CD4-positive, alpha-beta T cell treated with Interleukin-17A for 4 hours (primary cell): ENCODE measurements at places on chromosomes 13 and 19.
A peak's percentile ranks its signal among the peaks of the same experiment; 100 is the strongest.

DNA sequence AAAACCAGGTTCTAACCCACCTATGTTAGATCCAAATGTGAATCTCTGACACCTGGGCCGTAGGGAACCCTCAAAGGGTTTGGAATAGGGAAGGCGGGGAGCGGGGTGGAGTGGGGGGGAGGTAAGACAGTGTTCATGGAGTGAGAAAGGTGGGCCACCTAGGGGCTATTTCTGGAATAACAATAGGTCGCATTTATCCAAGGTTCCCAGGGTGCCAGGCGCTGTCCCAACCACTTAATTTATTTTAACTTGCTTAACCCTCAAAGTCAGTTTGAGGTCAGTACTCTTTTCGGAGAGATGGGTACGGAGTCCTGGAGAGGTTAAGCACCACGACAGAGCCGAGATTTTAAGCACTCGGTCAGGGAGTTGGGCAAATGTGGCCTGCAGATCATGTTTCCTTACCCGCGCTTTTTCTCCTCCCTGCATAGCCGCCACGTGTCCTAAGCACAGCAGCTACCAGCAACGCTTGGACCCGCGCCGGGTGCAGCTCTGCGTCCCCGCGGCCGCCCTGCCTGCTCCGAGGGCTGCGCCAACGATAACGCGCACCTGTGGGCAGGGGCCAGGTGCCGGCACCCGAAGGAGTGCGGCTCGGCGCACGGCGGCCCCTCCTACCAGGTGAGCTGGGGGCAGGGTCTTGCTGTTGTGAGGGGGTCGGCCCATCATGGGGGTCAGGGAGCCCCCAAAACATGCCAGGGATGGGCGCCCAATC is 25.0 kb upstream of the FXYD3 start:
- DNase-seq = peak; percentile 62

DNA sequence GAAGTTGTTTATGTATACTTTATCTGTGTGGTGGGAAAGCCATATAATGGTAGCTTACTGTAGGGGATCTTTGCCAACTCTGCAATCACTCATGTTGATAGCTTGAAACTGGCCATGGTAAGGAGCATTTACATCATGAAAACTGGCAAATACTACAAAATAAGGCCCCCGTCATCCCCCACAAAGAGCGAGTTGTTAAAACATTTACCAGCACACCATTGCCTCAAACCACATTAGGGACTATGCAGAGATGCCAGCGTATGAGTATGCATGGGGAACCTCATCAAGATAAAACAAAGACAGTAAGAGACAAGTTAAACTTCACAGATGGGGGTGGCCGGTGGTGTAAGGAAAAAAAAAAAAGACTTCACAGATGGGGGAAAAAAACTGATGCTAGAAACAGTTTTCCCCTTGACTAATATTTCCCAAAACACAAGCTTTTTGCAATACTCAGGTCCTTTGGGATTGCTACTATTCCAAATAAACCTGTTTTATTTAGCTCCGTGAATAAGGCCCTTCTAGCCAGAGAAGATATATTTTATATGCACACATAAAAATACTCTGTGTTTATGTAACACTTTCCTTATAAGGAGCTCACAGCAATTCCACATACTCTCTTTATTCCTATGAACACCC is 70.6 kb upstream of the SERP2 start:
- no peak for DNase-seq

- no peak for DNase-seq
Observed at GRCh38 chr13:111876506-111876905, 190.4 kb upstream of the SOX1 start.

DNA sequence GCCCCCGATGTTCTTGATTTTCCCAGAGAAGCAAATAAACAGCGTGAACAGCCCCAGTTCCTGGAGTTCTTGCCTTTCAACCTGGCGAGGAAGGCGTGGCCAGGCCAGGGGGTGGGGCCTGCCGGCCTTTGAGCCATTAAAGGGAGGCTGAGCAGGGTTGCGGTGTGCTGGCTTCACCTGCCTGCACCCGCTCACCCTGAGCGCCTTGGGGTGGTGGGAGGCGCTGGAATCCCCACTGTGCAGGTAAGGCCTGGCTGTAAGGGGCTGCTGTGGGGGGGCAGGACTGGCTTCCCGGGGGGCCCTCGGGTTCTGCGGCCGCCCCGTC is 2.7 kb upstream of the MISP start:
- DNase-seq = no peak

- no peak for DNase-seq
Observed at GRCh38 chr19:3690551-3691371, 9.5 kb downstream of the PIP5K1C start.

DNA sequence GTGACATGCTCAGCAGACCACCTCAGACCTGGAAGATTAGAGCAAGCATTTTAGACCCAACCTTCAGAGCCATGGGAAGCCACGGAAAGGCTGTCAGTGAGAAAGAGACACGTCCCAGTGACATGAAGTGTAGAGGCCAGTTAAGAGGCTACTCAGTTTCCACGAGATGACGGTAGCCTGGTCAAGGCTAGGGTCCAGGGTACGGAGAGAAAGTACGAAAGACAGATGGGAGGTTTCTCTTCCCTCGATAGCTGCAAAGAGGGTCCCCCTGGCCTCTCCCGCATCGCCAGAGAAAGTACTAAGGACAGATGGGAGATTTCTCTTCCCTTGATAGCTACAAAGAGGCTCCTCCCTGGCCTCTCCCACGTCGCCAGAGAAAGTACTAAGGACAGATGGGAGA is 8.6 kb downstream of the ZSCAN5A start:
- DNase-seq = no peak

DNA sequence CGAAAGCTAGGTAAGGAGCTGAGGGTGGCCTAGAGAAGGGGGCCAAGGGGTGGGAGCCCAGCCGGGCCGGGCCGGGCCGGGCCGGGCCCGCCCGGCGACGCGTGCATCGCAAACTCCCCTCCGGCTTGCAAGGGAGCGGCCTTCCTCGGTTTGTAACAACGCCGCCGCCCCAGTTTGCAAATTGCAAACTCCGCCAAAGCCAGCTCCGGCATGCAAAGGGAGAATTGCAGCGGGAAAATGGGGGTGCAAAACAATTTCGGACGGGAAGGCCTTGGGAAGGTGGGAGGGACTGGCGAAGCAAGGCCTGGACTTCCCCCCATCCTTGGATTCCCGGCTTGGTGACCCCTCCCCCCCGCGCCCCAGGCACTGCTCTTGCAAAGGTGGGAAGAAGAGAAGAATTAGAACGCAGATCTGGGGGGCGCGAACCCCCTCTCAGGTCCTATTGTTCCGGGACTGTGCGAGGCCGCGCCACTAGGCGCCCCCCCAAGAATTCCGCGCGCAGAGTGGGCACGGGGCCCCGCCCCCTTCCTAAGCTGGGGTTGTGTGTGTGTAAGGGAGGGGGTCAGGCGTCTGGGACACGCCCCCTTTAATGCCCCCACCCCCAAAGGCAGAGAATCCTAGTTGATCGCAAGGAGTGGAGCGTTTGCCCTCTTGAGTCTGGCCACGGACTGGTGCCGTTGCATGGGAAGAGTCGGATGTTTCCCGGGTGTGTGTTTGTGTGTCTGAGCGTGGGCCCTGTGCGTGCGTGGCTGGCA is 926 bp downstream of the PRR12 start:
- peak; percentile 74 for DNase-seq

DNA sequence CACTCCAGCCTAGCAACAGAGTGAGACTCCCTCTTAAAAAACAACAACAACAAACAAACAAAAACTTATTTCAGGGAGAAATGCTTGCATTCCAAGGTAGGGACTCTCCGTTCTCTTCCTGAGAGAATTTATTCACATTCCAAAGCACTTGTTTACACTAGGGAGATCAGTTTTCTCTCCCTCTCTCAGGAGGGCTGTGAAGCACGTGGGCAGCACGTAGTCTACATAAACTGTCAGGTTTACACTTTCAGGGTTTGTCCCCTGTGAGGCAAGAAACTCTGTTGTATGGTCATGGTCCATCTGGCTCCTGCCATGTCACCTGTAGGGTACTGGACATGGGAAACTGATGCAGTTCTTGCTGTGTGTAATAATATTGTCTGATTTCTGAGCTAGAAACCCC is 31.6 kb downstream of the WDR87 start:
- DNase-seq = no peak

- DNase-seq = no peak
Observed at GRCh38 chr19:19425170-19425875, 19.8 kb downstream of the GATAD2A start.

DNA sequence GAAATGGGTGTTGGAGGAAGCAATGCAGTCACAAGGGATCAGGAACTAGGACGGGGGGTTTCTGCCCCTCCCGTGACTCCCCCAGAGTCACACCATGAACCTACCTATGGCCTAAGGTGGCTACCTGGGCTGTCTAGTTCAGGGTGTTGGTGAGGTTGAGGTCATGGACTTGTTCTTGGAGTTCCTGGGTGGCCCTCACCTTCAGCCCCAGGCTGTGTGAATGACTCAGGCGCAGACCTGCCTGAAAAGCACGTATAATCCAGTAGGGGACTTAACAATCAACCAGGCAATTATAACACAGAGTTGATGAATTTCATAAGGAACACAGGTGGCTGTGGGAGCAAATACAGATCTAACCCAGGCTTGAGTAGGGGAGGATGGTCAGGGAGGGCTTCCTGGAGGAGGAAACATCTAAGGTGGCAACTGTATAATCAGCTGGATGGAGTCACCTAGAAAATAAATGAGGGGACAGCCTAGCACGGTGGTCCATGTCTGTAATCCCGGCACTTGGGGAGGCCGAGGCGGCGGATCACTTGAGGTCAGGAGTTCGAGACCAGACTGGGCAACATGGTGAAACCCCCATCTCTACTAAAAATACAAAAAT is 25.6 kb upstream of the ADGRE1 start:
- peak; percentile 22 for DNase-seq

- peak; percentile 32 for DNase-seq
Observed at GRCh38 chr13:73230716-73231115, 171.9 kb downstream of the KLF5 start.

GRCh38 chr19:54172471-54173358 is at the start of gene TMC4:
TMC4 (minus strand) TSS chr19:54173160; CDS start chr19:54173117, 43 bp downstream.
- peak; percentile 23 for DNase-seq

DNA sequence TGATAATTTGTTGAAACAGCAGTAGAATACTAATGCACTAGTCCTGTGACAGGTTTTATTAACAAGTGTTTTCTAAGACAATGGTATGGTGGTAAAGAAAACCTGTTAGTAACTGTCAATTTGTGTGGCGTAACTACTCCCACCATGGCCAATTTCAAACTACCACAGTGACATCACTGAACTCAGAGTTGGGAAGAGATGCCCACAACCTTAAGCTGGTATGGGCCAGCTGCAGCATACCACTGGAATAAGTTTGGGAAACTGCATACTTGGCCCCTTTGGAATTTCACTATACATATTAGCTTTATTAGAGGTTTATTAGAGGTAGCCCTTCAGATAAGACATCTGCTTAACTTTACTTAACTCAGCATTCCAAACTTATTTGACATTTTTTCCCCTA is 419.4 kb downstream of the NDFIP2 start:
- no peak for DNase-seq

DNA sequence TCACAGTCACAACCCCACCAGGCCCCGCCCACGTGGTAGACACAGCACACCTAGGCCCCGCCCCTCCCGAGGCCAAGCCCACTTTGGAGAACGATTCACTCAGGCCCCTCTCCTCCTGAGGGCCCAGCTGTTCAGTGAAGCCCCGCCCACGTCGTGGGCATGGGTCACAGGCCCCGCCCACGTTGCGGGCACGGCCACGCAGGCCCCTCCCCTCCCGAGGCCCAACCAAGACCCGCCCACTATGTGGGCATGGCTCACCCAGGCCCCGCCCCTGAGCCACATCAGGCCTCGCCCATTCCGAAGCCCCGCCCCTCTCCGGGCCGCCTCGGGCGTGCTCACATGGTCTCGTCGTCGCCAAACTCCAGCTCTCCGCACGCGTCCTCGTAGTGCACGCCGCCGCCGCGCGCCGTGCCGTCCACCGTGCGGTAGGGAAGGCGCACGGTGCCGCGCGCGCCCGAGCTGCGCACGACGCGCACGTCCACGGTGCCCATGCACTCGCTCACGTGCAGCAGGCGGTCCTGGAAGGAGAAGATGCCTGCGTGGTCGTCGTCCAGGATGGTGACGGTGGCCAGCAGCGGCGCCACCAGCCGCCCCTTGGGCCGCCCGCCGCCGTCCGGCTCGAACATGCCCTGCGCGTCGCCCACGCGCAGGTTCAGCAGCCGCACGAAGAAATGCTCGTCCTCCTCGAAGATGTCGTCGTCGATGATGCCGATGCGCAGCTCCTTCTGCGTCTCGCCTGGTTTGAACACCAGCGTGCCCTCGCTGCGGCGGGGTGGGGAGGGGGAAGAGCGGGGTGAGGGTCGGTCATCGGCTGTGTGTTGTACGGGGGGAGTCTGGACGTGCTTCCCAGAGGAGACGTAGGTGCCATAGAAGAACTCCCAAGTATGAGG is 24.0 kb downstream of the SLC8A2 start:
- DNase-seq = peak; percentile 50

- no peak for DNase-seq
Observed at GRCh38 chr13:106029676-106030290, 505.7 kb downstream of the EFNB2 start.

DNA sequence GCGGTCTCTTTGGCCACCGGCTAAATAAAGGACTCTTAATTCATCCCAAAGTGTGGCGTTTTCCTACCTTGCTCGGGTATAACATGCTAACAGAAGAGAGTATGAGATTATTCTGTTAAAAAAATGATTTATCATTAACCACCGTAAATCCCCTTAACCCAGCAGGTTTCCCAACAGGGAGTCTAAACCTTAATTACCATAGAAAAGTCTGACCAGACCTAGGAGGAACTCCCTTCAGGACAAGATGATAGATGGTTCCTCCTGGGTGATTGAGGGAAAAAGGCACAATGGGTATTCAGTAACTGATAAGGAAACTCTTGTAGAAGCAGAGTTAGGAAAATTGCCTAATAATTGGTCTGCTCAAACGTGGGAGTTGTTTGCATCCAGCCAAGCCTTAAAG is 193.7 kb downstream of the ZNF737 start:
- no peak for DNase-seq

- DNase-seq = no peak
Observed at GRCh38 chr13:99740251-99740979, 231.2 kb downstream of the ZIC5 start.

GRCh38 chr13:50464349-50465251 is 378.9 kb downstream of the DLEU7 start:
- no peak for DNase-seq

DNA sequence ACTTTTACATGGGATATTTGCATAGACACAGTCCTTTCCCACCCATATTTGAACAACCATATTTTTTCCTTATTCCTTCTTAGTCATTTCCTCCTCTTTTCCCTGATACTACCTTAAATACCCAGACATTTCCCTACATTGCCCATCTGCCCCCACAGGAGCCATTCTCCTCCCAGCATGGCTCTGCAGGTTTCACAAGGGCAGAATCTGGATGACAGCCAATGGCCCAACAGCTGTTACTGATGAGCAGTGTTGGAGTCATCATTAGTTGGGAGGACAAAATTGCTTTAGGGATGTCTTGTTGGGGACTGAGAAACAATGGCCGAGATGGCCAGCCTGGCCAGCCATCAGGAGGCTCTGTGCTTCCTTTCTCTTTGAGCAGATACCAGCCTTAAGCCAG is 209.5 kb downstream of the KLF5 start:
- no peak for DNase-seq
